ENCODE measurements at places on chromosomes 3 and 15.

DNA sequence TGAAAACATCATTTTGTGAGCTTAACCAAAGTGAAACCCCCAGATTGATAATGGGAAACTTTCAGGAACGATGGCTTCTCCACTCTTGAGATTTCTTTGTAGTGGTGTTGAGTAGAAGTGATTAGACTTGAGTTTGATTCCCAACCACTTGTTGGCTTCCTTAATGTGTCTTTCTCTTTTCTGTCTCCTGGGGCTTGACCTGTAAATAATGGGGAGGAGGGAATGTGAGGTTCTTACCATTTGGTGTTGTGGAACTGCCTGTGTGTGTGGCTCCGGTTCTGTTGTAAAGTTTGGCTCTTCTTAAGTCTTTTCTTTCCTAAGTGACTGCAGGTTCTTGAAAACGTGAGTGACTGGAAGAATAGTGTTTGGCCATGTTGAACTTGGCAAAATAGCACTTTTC is 2.7 kb downstream of the CDV3 start:
- DNase-seq = no peak

DNA sequence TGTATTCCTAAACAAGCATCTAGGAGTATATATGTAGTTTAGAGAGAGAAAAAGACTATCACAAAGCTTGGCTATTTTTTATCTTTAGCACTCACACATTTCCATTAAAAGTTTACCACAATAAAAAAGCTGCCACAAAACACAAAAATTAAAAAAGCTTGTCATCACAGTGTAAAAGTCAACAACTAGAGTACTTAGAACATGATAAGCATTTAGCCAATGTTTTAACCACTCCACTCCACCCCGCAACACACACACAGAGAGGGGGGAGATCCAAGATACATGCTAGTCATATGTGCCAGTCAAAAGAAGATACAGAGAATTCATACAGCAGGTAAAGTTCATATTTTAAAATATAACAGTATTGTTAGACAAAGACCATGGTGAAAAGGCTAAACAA is 79.7 kb downstream of the STAG1 start:
- no peak for DNase-seq

GRCh38 chr3:24401811-24402185 is 92.9 kb downstream of the THRB start:
- no peak for DNase-seq

- no peak for DNase-seq
Measured at GRCh38 chr3:125647318-125648014, 52.2 kb upstream of the OSBPL11 start.

- no peak for DNase-seq
Measured at GRCh38 chr3:123799544-123800361, 84.4 kb downstream of the MYLK start.

DNA sequence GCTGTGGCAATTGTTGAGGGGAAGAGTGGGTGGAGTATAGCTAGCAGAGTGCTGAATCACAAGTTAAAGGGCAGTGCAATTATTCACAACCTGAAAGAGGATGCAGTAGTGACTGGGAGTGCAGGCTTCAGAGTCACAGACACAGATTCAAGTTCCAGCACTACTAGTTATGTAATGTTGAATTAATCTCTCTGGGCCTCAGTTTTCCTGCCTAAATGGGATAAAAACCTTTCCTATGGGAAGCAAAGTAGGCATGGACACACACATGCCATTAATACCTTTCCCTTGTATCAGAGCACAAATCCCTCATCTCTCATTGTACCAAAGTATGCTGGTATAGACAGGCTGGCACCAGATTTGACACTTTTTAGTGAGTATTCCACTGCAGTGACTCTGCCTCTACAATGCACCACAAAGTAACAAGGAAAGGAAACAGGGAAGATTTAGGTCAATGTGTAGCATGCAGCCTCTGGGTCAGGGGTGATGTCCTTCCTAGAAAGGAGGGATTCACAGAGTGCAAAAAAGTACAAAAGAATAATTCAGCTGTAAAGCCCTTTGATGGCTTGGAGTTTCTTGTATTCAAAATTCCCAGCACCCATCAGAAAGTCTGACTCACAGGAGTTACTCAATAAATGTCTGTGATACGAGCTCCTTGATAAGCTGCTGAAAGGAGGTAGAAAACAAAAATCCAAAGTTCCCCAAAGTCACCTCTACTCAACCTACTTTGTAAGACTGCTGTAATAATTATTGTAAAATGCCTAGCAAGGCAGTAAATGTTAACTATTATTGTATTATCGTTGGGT is 507.5 kb upstream of the TGFBR2 start:
- no peak for DNase-seq

DNA sequence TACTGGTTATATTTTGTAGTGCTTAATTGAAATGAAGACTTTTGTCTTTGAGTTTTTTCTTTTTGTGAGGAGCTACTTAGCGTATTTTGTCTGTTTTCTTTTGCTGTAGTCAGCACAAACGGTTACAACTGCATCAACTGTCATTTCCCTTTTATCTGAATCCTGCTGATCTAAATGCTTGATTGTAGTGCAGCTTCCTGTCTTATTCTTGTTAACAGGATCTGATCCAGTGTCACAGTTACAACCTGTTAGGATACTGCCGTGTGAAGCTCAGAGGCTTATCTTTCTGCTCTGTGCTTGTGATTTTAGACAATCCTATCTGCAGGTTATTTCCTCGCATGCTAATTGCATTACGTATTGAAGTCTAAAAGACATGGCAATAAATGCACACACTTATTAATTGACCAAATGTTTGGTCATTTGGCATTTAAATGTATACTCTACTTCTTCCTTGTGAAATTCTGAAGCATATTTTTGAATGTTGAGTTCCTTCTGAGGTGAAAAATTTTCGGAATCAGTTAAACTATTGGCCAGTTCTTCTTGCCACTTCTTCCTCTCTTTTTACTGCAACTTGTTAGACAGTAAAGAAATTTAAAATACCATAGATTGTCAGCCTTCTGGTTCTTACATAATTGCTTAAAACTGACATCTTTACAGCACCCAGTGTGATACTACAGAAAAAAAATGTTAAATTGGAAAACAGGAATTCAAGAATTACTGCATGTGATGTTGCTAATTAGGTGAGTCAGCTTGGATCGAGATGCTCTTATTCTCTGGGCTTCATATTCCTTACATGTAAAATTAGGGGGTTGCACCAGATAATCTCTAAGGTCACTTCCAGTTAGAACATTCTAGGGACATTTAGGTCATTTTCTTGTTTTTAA is 168.2 kb downstream of the MBNL1 start:
- no peak for DNase-seq

Data from AG09309 (cell line).